ENCODE measurements at places on chromosomes 5 and 9.

DNA sequence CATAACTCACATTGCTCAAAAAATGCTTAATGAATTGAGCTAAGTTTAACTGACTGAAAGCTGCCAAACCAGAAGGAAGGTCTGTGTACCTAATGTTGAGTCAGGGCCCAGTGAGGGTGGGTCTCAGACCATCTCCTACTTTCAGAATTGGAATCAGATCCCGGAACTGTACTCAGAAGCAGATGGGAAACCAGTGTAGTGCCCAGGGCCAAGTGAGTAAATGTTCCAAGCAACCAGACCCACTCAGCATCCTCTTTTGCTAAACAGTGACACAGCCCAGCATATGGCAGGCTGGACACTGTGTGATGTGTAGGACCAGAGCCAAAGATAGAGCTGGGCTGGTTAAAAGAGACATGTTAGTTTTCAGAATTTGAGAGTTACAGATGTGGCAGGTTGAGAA lies 94.1 kb downstream of the PLCXD3 start:
- no peak for DNase-seq

DNA sequence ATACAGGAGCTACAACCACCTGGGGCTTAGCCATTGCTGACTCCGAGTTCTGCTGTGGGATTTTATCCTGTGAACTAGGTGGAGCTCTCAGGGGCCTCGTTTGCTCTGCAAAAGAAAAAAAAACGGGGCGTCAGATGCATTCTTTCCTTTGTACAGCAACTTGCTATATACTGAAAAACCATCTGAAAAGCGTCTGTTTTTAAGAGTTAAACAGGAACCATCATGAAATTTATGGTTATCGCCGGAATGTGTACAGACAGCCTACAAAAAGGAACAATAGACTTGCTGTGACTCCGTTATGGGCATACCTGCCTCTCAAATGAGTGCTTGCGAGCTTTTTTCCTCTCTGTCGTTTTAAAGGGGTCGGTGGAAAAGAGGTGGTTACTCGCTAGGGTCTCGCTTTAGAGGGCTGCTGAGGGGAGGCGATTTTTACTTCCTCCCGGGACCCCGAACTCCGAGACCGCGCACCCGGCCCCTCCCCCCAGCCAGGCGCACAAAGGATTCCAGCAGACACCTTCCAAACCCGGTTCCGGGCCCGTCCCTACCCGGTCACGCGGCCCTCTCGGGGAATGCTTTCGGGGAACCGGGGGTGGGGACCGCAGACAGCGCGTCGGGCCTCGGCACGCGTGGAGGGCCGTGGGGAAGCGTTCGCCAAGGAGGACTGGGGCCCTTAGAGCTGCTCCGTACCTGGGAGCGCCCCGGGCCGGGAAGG lies 826 bp downstream of the PAIP1 start:
- peak; percentile 54 for DNase-seq

- no peak for DNase-seq
Measured at GRCh38 chr5:141869040-141869439, 9.2 kb downstream of the PCDH1 start.

DNA sequence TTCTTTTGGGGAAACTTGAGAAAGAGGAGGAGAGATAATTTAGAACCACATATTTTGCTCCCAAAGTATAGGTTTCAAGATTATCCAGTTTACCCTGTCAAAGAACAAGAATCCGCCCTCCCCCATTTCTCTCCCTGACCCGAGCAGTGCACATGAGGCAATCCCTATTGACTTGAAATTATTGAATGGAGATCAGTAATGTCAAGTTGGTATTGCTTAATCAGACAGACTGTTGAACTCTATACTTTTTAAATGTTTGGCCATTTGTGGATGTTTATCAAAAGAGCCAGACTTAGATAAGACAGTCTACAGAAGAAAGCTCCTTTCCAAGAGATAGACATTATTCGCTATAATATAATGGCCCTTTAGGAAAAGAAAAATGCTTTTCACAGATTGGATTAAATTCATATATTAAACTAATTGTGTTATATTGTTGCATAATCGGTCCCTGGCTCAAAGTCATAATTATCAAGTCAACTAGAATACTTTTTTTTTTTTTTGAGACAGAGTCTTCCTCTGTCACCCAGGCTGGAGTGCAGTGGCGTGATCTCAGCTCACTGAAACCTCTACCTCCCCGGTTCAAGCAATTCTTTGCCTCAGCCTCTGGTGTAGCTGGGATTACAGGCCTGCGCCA lies 5.3 kb downstream of the SLC25A25 start:
- no peak for DNase-seq

DNA sequence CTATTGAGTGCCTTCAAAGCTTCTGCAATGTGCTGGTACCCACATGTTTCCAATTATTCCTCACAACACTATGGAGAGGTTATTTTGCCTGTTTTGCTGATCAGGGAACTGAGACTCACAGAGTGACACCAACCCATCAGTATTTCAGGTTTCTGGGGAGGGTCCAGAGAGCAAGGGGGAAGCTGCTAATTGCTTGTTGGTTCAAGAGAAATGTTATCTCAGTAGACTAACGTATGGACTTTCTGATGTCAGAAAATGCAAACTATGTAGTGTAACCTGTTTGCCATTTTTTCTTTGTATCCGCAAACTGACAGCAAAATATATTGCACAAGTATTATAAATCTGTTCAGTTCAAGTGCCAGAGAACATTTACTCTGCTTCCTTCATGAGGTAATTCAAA lies 108.3 kb upstream of the MSX2 start:
- no peak for DNase-seq

DNA sequence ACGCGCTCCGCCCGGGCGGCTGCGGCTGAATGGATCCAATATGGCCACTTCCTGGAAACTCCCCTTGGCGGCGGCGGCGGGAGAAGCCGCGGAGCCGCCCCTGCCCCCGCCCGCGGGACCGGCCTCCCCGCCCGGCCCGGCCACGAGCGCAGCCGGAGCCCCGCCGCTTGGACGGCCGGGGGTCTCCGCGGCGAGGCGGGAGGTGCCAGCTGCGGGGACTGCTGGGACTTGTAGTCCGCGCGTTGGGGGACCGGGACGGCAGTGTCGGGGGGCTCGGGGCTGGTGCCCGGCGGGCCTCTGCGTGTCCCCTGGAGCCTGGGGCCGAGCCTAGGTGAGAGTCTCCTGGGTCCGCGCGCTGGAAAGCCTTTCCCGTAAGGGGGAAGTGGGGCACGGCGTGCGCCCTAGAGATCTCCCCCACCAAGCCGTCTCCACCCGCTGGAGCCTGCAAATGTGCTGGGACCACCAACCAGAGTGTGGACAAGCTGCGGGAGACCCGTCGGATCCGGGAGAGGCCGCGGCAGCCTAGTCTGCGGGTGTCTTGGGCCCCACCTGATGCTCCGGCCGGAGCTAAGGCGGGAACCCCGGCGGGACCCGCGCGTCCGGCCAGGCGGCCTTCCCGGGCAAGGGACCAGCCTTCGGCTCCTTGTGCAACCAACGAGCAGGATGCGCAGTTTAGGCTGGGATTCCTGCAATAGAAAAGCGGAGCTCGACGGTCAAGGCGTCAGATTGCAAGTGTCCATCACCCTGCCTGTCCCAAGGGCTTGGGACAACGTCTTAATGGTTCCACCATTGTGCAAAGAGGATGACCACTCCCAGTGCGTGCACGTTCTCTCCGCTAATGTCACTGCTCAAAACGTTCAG lies at the start of gene SEPTIN8:
TSS of gene SEPTIN8 (minus strand) at position 31 of the 861 bp plus-strand sequence. CDS start 102 bp downstream, outside the sequence.
- DNase-seq: peak; percentile 54

DNA sequence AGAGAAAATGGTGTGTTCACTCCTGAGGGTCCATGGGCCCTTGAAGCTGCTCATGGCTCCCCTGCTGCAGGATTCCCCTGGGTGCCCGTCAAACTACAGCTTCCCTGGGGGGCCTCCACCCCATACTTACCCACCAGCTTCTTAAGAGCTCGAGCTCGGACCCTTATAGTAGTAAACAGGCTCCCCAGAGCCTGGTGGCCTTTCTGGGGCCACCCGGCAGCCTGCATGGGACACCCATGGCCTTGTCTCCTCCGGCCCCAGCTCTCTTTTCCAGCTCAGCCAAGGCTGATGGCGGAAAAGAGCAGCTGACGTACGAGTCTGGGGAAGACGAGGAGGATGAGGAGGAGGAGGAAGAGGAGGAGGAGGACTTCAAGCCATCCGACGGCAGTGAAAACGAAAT lies 4.2 kb upstream of the CEL start:
- no peak for DNase-seq

GRCh38 chr9:13529321-13530104 lies 250.0 kb upstream of the MPDZ start:
- DNase-seq: peak; percentile 1

DNA sequence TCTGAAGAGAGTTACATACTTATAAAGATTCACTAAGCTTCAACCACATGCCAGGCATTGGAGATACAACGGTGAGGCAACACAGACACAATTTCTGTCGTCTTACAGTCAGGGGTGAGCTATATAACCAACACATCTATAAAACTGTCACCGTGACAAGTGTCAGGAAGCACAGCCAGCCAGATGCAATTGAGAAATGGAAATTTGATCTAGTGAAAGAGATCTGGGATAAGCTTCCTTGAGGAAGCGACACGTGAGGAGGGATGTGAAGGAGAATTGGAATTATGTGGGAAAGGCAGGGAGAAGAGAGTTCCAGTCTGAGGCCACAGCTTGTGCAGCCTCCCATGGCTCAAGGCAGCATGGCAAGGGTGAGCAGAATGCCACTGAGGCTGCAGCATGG lies 50.9 kb upstream of the ZNF354B start:
- no peak for DNase-seq

GRCh38 chr5:94761055-94761454 lies 142.6 kb downstream of the SLF1 start:
- no peak for DNase-seq

GRCh38 chr9:116705531-116705930 lies 18.4 kb downstream of the TRIM32 start:
- DNase-seq: no peak

- peak; percentile 45 for DNase-seq
Measured at GRCh38 chr5:80406980-80407734, 707 bp upstream of the ZFYVE16 start.

- DNase-seq: peak; percentile 15
Measured at GRCh38 chr9:89814340-89815040, 209.7 kb downstream of the GADD45G start.

GRCh38 chr5:131021646-131022045 lies 143.4 kb downstream of the HINT1 start:
- DNase-seq: no peak

- DNase-seq: no peak
Measured at GRCh38 chr9:121860744-121861143, 209.3 kb downstream of the DAB2IP start.
